ENCODE measurements at places on chromosomes 5 and 9. TPM values are rescaled to one million over a fixed set of nuclear protein-coding genes. Genes with fewer than 3 reads are reported as not detected.

The KIF24 gene
- 6.9 TPM for total RNA-seq

The CENPK gene
- 65.5 TPM for total RNA-seq

The OR5C1 gene
- not detected for total RNA-seq

The GHR gene
- under 0.01 TPM for total RNA-seq

The ORM2 gene
- total RNA-seq: not detected

The EXOC3 gene
- total RNA-seq: 22.7 TPM

The SRD5A1 gene
- total RNA-seq: 23.4 TPM

The PCDHB9 gene
- total RNA-seq: 0.10 TPM

The OR2S2 gene
- total RNA-seq: not detected

The DRD1 gene
- not detected for total RNA-seq

The TAF11L10 gene
- not detected for total RNA-seq

The TBC1D9B gene
- total RNA-seq: 25.8 TPM

The AK1 gene
- total RNA-seq: 57.7 TPM

The TERT gene
- total RNA-seq: not detected

The JAKMIP2 gene
- not detected for total RNA-seq

The SAPCD2 gene
- total RNA-seq: 21.8 TPM

The PKD2L2 gene
- total RNA-seq: not detected

The FAM169A gene
- total RNA-seq: 0.36 TPM

The SLC25A2 gene
- total RNA-seq: not detected

The PAEP gene
- total RNA-seq: not detected

The LAMC3 gene
- total RNA-seq: not detected

The MEGF10 gene
- 13.7 TPM for total RNA-seq

The TMEM232 gene
- total RNA-seq: 0.24 TPM

The SLC6A7 gene
- not detected for total RNA-seq

The FBP2 gene
- total RNA-seq: not detected

The NINJ1 gene
- 64.6 TPM for total RNA-seq

The NEUROG1 gene
- not detected for total RNA-seq

The DHX29 gene
- total RNA-seq: 21.5 TPM

The PALM2AKAP2 gene
- total RNA-seq: 31.7 TPM

The SEC16A gene
- 14.8 TPM for total RNA-seq

The MED27 gene
- total RNA-seq: 37.7 TPM

The VDAC1 gene
- 419 TPM for total RNA-seq

The TEX53 gene
- not detected for total RNA-seq

The FAM81B gene
- not detected for total RNA-seq

The GARIN3 gene
- total RNA-seq: not detected

The CATSPER3 gene
- total RNA-seq: not detected

The CDKN2B-AS1 gene
- 7.0 TPM for total RNA-seq

The OTULINL gene
- 4.4 TPM for total RNA-seq

The ZNF367 gene
- total RNA-seq: 18.2 TPM

The SPOCK1 gene
- 37.9 TPM for total RNA-seq

The ANKRD31 gene
- total RNA-seq: not detected

The NCS1 gene
- total RNA-seq: 26.4 TPM

The SHISAL2B gene
- total RNA-seq: not detected

The TCERG1 gene
- total RNA-seq: 29.2 TPM

The NUDT12 gene
- 12.0 TPM for total RNA-seq

The TSLP gene
- total RNA-seq: not detected

The SLC25A25 gene
- total RNA-seq: 4.6 TPM

The SHB gene
- total RNA-seq: 10.7 TPM

The SLC36A3 gene
- not detected for total RNA-seq

The ANKRD34B gene
- total RNA-seq: not detected

Measured in RPMI7951 (cell line).